Breast epithelium (tissue), 4 donors: ENCODE measurements at places on chromosomes 7 and 10. TPM values are rescaled to one million over a fixed set of nuclear protein-coding genes. Genes with fewer than 3 reads are reported as not detected.

DNA sequence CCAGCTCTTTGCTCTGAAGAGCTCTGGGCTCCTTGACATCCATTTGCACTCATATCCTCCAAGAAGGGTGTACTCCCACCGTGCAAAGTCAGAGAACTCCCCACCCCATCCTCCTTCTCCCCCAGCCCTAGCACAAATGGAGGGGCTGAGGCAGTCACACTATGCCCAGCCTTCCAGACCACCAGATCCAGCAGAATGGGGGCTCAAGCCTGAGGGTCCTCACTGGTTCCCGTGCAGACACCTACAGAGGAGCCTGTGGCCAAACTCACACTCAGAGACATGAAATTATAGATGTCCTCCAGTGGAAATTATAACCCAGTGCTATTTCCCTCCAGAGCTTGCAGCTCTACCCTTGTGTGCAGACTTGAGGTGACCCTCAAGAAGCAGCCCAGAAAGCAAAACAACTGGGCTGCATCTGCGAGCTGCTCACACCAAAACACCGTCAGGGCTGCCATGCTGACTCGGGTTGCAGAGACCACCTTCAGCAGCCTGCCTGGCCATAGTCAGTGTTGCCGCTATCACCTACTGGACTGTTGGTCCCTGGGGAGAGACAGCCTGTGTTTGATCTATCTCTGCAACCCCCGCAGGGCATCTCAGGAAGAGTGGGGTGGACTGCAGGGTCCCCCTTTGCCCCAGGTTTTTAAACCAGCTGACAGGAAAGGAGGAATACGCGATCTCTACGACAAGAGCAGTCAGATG lies 7.4 kb downstream of the ZNF488 start:
- H3K4me3 ChIP-seq, result no peak overlapping the region
- no peaks in the 10 kb centered on the region for H3K36me3 ChIP-seq
- no peaks in the 10 kb centered on the region for H3K27me3 ChIP-seq
- H3K27ac ChIP-seq, result no peak overlapping the region
- H3K4me1 ChIP-seq, result no peaks in the 10 kb centered on the region
- peak; percentile 4 for DNase-seq

GRCh38 chr10:60490013-60490412 lies 100.3 kb upstream of the ANK3 start:
- no peak overlapping the region for H3K4me3 ChIP-seq
- H3K27me3 ChIP-seq, result no peaks in the 10 kb centered on the region
- DNase-seq, result no peak
- H3K4me1 ChIP-seq, result no peaks in the 10 kb centered on the region
- no peak overlapping the region for H3K27ac ChIP-seq

- H3K27me3 ChIP-seq, result no peaks in the 10 kb centered on the region
- H3K4me1 ChIP-seq, result no peaks in the 10 kb centered on the region
- DNase-seq, result no peak
- peak overlapping the region; percentile 1 for H3K27ac ChIP-seq
- H3K36me3 ChIP-seq, result no peaks in the 10 kb centered on the region
Measured at GRCh38 chr10:102595897-102596296, 48.4 kb upstream of the TRIM8 start.

- H3K27ac ChIP-seq, result no peak overlapping the region
- H3K4me3 ChIP-seq, result no peak overlapping the region
- H3K27me3 ChIP-seq, result no peaks in the 10 kb centered on the region
- no peaks in the 10 kb centered on the region for H3K36me3 ChIP-seq
Measured at GRCh38 chr7:35652124-35652523, 42.8 kb downstream of the HERPUD2 start.

DNA sequence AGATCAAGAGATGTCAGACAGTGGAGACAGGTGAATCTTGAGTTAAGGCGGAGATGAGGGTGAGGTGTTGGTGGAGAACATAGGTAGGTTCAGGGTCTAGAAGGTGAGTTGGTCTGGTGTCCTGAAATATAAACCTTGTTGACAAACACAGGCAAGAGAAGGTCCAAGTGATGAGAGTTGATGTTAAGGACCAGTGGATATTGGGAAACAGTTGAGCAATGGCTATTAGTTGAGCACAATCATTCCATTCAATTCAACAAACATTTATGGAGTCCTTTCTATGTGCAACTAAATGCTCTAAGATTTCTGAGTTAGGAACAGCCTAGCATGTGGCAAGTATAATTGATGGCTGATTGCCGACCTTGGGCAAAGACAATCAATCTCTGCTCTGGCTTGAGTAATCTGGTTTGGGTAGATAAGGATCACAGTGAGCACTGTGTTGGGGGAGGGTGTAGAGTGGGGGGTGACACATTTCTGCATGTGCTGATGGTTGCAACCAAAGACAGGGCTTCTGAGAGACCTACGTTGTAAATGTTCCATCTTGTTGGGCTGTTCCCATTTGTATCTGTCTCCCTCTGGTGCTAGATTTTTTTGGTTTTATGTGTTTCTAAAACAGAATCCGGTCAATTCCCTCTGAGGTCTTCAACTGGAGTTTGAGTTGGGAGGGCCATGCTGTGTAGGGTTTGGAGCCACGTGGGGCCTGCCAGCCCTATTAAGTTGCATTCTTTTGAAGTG lies 201.1 kb downstream of the BAMBI start:
- H3K4me3 ChIP-seq, result no peak overlapping the region
- H3K27me3 ChIP-seq, result no peaks in the 10 kb centered on the region
- DNase-seq, result no peak
- no peak overlapping the region for H3K27ac ChIP-seq

- H3K27me3 ChIP-seq, result no peaks in the 10 kb centered on the region
- H3K27ac ChIP-seq, result no peak overlapping the region
Measured at GRCh38 chr7:66542528-66543269, 86.0 kb upstream of the KCTD7 start.

- H3K27ac ChIP-seq, result no peak overlapping the region
- no peak for DNase-seq
- no peak overlapping the region for H3K4me3 ChIP-seq
- H3K27me3 ChIP-seq, result peaks cover 4% of the 10 kb centered on the region
- H3K4me1 ChIP-seq, result no peaks in the 10 kb centered on the region
Measured at GRCh38 chr7:4174016-4174415, 508.1 kb upstream of the FOXK1 start.

DNA sequence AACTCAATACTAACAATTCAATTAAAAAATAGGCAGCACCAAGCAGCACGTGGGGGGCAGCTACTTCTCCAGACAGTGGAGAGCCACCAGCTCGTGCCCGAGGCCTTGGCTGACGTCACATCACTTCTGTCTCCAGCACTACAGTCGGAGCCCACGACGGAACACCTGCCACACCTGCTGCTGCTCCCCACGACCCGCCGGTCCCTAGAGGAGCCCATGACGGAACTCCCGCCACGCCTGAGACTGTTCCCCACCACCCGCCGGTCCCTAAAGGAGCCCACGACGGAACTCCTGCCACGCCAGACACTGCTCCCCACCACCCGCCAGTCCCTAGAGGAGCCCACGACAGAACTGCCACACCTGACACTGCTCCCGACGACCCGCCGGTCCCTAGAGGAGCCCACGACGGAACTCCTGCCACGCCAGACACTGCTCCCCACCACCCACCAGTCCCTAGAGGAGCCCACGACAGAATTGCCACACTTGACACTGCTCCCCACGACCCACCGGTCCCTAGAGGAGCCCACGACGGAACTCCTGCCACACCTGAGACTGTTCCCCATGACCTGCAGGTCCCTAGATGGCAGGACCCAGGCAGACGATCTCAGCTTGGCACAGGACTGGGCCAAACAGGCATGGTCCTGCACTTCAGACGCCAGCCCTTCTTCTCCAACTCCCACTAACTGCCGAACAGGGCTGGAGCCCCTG lies 258.0 kb downstream of the ELFN1 start:
- H3K27ac ChIP-seq, result no peak overlapping the region
- H3K4me1 ChIP-seq, result no peaks in the 10 kb centered on the region

- H3K4me1 ChIP-seq, result no peaks in the 10 kb centered on the region
- no peaks in the 10 kb centered on the region for H3K27me3 ChIP-seq
- no peaks in the 10 kb centered on the region for H3K36me3 ChIP-seq
- no peak overlapping the region for H3K4me3 ChIP-seq
- no peak overlapping the region for H3K27ac ChIP-seq
- no peak for DNase-seq
Measured at GRCh38 chr10:43125274-43125845, 12.9 kb upstream of the CSGALNACT2 start.

- DNase-seq, result no peak
- H3K27me3 ChIP-seq, result no peaks in the 10 kb centered on the region
- no peak overlapping the region for H3K27ac ChIP-seq
- H3K4me3 ChIP-seq, result no peak overlapping the region
Measured at GRCh38 chr7:74275401-74275881, 13.8 kb upstream of the CLIP2 start.

DNA sequence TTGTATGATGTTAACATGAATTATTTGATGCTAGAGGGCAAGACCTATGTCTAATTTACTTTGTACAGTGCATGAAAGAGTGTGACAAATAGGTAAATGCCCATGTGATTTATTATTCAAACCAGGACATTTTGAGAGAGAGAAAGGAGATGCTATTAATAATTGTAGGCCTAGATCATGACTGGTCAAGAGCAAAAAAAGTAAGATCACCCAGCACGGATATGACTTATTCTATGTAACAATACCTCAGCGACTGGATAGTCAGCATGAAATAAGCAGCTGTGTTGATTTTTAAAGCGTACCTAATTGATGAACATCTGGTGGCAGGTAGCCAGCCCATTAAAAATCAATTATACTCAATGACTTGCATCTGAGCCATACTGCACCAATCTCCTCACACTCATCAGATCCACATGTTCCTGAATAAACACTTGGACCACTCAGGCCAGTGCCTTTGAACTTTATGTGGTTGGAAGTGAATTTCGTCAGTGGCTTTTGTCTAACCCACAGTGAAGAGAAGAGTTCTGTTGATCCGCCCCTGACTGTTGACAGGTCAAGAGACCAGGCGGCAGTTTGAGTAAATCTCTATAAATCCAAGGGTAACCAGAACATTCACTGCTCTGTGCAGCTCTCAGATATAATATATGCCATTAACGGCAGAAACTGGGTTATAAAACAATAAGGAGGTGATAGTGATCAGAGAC lies 435.3 kb downstream of the MDFIC start:
- H3K4me3 ChIP-seq, result no peak overlapping the region
- no peaks in the 10 kb centered on the region for H3K36me3 ChIP-seq
- H3K4me1 ChIP-seq, result no peaks in the 10 kb centered on the region
- H3K27ac ChIP-seq, result no peak overlapping the region
- H3K27me3 ChIP-seq, result no peaks in the 10 kb centered on the region
- no peak for DNase-seq

DNA sequence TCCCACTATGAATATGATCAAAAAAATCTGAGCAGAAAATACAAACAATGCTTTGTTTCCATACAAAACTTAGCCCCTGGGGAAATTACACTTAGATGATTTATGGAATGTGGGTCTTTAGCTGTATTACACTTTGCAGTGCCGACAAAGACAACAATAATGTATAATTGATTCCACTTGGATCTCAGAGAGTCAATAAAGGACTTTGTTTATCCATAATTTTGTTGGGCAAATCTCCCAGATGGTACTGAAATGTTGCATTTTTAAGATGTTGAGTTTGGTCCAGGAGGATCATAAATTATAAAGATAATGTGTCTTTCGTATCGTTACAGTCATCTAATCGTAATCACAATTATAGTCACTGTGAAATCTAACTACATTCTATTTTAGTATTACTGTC lies 66.9 kb upstream of the DOCK1 start:
- no peak overlapping the region for H3K4me3 ChIP-seq
- no peak for DNase-seq
- no peaks in the 10 kb centered on the region for H3K4me1 ChIP-seq
- no peaks in the 10 kb centered on the region for H3K27me3 ChIP-seq
- H3K27ac ChIP-seq, result no peak overlapping the region
- H3K36me3 ChIP-seq, result no peaks in the 10 kb centered on the region

COL13A1 gene
- 0.73 TPM for total RNA-seq

TMEM229A gene
- total RNA-seq, result not detected

TMEM196 gene
- total RNA-seq, result not detected
